ENCODE measurements at places on chromosomes 2 and 18.
A peak's percentile ranks its signal among the peaks of the same experiment; 100 is the strongest.

DNA sequence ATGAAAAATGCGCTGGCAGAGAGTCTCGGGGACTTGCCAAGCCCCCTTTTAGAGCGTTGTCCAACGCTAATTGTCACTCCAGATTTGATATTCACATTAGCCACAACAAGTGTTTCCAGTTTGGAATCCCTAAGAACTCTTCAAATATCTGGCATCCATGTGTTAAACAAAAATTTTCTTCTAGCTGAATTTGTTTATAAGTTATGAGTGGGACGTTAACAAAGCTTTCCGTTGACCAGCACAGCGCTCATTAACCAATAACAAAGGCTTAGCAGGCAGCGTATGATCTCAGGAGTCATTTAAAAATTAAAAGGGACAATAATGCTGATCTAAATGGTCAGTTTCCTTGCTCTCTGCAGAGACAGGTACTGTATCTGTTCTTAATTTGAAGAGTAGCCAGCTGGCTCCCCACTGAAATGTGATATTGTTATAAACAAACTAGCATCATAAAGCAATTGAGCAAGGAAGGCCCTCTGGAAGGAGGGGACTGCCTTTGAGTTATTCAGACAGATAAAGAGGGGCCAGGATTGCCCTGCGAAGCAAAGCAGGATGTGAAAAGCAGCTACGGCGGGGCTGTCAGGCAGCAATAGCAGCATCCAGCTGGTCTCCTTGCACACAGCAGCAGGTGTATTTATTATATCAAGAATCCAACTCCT is 337.2 kb upstream of the SALL3 start:
- no peak for DNase-seq

DNA sequence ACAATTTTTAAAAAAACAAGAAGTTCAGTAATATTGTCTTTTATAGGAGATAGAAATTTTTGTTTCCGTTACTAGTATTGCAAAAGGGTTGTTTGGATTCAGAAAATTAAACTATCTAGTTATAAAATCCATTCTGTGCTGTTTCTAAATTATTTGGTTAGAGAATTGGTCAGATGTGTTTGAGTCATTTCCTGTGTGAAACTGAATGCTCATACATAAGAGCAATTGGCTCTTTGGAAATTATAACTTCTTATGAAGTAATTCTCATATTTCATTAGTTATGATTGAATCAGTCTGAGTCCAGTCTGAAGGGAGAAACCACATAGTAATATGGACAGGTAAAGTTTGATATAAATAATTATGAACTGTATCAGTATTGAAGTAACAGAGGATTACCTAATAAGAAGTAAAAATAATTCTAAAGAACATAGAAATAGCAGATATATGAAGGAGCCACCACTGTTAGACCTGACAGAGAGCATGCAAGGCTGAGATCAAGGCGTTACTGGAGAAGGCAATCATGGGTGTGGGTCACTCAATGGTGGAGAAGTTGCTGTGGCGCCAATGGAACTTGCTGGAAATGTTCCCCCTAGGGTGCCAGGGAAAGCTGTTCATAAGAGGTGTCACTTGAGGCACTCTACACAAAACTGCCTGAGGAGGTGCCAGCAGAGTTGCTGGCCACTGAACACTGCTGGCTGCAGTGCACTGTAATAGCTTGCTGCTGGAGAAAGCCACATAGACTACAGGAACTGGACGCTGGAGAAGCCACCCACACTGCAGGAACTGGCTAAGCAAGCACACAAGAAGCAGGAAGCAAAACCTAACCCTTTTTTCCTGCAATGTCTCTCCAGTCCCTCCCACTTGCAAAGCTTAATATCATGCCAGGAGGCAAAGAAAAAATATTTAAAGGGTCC is 18.0 kb upstream of the FAP start:
- DNase-seq: no peak

GRCh38 chr2:110770959-110771431 is 38.6 kb downstream of the ACOXL start:
- DNase-seq: no peak

- no peak for DNase-seq
Measured at GRCh38 chr2:215793747-215794595, 219.4 kb downstream of the MREG start.

- DNase-seq: no peak
Measured at GRCh38 chr2:222280795-222281194, 18.0 kb downstream of the PAX3 start.

DNA sequence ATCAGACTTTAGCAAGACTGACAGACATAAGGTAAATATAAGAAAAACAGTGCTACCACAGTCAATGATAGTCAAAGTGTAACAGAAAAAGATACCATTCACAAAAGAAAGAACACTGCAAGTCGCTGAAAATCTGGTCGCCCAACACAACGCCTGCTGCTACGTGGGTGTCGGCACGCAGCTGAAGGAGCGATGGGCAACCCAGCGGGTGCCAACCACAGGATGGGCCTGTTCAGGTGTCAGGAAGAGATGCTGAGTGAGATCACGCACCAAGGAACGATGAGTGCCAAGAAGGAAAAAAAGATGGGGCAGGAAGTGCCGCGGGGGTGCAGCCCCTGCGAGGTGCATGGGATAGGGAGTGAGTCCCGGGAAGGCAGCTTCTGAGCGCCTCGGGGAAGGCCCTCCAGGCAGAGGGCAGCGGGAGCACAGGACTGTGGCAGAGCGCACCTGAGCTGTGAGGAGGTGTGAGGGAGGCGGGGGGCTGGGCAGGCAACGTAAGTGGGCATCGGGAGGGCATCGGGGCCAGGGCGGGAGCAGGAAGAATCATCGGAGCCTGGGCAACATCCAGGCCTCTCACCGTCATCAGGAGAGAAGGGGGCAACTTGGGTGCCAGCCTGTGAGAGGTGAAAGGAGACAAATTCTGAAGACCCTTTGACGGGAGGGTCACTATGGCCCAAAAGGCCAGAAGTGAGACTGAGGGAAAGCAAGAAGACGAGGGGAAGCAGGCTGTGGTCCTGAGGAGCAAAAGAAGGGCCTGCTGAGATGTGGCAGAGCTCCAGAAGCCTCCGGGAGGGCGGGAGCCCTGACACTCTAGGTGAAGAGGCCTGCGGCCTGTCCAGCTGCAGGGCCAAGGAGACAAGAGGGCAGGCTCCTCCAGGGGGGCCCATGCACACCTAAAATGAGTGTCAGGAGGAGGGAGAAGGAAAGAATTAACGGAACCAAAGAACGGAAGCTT is 14.8 kb upstream of the MTERF4 start:
- no peak for DNase-seq

DNA sequence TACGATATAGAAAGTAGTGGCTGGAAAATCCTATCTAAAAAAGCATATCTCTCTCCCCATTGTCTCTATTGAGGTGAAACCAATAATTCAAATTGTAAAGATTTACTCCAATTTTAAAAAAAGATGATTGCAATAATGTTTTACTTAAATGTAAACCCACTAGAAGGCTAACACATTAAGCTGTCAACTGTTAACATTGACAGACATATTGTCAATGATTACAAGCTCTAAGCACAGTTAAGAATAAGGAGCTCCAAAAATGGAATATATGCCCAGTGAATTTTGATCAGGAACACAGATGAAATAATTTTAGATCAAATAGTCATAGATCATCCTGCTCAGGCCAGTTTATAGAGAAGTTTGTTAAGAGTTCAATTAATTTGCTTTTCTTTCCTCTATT is 123.6 kb upstream of the NETO1 start:
- DNase-seq: no peak

- DNase-seq: no peak
Measured at GRCh38 chr2:100186126-100186525, 43.7 kb upstream of the AFF3 start.

- no peak for DNase-seq
Measured at GRCh38 chr18:58692422-58693185, 21.3 kb downstream of the MALT1 start.

- no peak for DNase-seq
Measured at GRCh38 chr2:166372046-166372445, 3.7 kb downstream of the SCN9A start.

DNA sequence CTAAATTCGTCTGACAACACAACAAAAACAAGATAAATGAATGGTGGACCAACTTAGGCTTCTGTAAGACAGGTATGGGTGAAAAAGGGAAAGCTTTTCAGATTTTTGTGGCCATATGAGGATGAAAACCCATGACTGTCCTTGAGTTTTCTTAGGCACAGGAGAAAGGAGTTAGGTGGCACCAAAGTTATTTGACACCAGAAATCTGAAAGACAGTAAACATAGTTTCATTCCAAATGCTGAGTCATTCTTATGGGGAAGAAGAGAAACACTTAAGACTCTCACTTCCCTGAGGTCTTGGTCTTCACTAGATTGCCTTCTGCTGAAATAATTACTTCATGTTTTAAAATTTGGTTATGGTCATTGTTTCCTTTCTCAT is 5.2 kb upstream of the GPD2 start:
- DNase-seq: no peak

DNA sequence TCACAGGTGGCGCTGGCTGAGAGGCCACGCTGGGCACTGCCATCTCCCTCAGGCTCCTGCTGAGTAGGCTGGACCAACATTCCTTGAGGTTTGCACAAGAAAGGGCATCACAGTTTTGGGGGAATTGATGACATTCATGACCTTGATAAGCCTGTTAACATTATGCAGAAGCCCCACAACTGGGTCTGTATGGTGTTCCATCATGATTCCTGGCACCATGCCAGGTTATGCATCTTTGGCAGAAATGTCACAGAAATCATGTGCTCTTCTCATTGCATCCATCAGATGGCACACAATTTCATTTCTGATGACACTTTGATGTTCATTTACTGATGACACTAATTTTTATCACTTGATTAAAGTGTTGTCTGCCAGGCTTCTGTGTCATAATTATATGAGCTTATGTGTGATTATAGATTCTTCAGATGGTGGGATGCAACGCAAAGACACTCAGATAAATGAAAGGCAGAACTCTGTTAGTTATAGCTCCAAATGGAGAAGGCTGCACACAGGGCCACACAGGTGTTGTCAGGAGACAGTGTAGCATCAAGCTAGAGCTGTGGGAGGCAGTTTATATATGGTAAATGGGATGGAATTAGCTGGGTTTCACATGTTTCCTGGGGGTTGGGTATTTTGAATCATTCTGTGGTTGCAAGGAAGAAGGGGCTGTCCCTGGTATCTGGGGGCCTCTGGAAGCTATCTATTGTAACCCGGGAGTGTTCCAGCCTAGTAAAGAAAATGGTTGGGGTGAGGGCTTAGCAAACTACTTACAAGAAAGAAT is 191.3 kb downstream of the SLC39A10 start:
- no peak for DNase-seq

GRCh38 chr18:24869285-24869684 is 408.8 kb downstream of the HRH4 start:
- no peak for DNase-seq

- no peak for DNase-seq
Measured at GRCh38 chr2:23069923-23070322, 315.1 kb upstream of the KLHL29 start.

DNA sequence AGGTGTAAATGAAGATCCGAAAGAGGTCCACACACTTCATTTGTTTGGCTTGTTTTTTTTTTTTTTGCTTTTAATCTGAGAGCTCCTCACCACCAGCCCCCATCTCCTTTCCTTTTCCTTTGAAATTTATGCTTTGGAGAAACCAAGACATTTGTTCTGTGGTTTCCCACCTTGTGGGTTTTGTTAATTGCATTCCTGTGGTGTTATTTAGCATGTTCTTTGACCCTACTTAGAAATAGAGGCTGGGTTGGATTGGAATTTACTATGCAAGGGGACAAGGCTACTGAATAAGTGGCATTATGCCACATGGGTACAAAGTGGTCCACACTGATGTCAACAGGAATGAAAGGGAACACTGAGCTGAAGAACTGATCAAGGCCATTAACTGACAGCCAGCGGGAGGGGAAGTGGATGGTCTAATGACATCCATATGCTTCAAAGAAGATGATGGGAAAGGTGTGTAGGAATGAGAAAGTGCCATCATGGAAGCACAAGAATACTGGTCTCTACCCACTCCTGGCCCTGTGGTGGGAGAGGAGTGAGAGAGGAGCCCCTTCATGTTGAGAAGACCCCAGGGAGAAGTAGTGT is 8.9 kb downstream of the CCL20 start:
- DNase-seq: no peak

DNA sequence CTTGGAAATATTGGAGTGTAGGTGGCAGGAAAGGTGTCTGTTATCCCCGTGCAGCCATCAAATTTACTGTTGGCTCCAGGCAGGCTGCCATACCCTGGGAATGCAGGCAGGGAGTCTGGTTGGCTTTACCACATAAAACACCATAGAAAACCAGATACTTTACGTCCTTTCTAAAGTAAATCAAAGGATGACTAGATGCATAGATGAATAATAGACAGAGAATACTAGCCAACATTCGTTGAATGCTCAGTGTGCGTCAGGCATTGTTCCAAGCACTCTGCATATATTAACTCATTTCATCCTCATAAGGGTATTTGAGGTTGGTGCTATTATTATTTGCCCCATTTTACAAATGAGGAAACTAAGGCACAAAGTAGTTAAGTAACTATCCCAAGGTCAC is 65.2 kb downstream of the VSNL1 start:
- DNase-seq: no peak

GRCh38 chr2:100902817-100903405 is 83.0 kb downstream of the NPAS2 start:
- no peak for DNase-seq

GRCh38 chr18:35511428-35511827 is 13.7 kb upstream of the INO80C start:
- DNase-seq: no peak

GRCh38 chr18:48947560-48947959 is 3.2 kb downstream of the SMAD7 start:
- peak; percentile 21 for DNase-seq

- no peak for DNase-seq
Measured at GRCh38 chr2:74530239-74531187, 780 bp downstream of the HTRA2 start.

DNA sequence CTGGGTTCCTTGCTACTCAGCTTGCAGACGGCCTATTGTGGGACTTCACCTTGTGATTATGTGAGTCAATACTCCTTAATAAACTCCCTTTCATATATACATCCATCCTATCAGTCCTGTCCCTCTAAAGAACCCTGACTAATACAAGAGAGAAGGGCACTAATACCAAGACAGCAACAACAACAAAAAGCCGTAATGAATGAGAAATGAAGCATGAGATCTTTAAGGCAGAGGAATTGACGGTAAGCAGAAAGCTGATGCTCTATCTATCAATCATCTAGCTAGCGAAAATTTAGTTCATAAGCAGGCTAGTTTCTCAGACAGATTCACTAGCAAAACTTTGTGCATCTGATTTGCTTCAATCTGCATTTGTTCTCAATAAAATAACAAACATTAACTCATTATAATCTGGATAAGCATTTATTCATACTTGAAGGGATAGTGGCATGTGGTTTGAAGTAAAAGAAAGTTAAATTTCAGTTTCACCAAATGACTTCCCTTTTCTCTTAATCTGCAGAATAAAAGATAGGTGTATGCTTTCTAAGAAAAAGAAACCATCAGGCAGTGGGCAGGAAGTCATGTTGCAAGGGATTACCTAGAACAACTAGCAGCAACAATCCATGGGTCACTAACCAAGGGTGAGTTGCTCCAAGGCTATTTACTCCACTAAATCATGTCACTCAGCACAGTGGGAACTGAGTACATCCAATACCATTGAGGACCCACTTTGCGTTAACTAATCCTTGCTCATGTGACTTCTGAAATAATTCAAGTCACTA is 376.5 kb downstream of the TMEM182 start:
- no peak for DNase-seq
